ENCODE measurements at places on chromosomes 6 and 20.

- no peak for DNase-seq
These were observed 73.2 kb downstream of the NPEPL1 start for GRCh38 chr20:58765780-58766179.

GRCh38 chr20:23225407-23226060 lies 125.1 kb upstream of the NXT1 start:
- DNase-seq, result no peak

DNA sequence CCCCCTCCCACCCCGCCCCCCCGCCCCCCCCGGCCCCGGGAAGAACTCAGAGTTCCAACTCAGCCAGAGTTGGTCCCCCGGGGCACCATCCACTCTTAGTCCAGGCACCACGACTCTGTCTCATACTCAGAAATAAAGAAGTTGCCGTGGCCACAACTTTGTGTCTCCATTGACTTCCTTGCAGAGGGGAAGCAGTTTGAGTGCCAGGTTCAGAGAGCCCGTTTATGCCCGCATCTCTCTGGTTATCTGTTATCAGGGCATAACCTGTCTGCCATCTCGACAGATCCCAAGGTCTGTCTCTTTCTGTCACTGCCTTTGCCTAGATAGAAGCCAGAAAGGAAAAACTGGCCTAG lies 605 bp downstream of the CDC5L start:
- DNase-seq, result no peak

DNA sequence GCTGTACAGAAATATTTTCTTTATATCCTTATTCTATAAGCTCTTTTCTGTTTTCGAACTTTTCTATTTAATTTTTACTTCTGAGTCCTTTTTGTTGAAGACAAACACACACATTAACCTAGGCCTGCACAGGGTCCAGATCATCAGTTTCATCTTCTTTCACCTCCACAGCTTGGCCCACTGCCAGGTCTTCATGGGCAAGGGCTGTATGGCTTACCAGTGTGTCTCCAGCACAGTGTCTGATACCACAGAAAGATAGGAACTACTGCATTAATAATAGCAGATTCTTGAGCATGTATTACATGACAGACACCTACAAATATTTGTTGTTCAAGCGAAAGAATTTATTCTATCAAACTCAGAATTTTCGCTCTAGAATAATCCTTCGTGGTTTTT lies 24.4 kb downstream of the QKI start:
- DNase-seq, result no peak

GRCh38 chr6:163200289-163200688 lies 214.2 kb upstream of the QKI start:
- no peak for DNase-seq

- no peak for DNase-seq
These were observed 63.3 kb downstream of the MYLK4 start for GRCh38 chr6:2687456-2687855.

All from activated T-helper 1 cell treated with Interleukin-2 at 50 U/mL for 16 hours (primary cell).